ENCODE measurements at places on chromosomes 2 and 18.
A peak's percentile ranks its signal among the peaks of the same experiment; 100 is the strongest.

DNA sequence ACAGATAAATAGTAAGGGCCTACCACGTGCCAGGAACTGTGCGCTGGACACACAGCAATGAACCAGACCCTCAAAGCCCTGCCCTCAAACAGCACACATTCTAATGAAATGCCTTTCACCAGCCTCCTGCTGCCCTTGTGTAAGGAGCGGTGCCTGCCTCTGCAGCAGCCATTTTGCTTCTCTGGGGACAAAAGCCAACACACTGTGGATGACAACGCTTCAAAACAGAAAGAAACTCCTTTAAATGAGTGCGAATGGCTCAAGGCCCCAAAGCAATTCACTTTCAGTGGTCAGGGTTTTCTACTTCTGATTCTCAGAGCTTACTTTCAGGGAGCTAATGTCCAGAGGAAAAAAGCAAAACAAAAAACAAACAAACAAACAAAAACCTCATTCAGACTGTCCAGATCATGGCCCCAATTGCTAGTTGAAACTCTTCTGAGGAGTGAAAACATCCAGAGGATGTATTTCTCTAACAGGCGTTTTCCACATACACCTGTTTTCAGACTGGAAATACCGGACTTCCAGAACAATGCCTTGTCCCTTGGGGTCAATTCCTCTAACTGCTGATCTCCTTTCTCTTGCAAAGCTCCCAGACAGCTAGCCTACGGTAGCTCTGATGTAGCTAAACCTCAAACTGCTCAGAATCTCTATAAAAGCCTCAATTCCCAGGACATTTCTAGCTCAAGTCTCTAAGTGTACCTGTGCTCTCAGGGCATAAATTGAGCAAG lies 323.3 kb upstream of the ZNF521 start:
- DNase-seq, result no peak

DNA sequence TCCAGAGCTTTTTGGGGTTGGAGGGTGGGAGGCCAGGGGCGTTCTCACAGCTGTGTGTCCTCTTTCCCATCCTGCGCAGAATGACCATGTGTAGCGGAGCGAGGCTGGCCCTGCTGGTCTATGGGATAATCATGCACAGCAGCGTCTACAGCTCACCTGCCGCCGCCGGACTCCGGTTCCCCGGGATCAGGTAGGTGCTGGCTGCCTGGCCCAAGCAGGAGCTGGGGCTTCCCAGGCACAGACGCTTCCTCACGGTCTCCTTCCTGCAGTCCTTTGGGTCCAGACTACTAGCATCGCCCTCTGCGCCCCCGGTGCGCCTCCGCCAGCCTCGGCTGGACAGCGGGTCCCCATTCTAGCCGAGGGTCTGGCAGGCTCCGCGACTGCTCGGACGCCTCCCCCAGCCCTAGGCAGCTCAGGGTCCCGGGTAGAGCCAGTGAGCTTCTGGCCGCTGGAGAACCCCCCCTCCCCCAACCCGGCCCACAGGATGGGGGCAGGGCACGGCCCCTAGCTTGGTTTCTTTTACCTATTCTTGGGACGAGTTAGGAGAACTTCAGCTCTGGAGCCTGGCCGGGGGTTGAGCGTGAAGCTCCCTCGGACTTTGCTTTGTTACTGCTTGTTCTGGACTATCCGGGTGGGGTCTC lies 756 bp downstream of the ADCYAP1 start:
- DNase-seq, result no peak

- no peak for DNase-seq
Observed at GRCh38 chr2:72797740-72798139, 28.1 kb downstream of the EXOC6B start.

- no peak for DNase-seq
Observed at GRCh38 chr2:127658641-127659407, 12.9 kb downstream of the GPR17 start.

DNA sequence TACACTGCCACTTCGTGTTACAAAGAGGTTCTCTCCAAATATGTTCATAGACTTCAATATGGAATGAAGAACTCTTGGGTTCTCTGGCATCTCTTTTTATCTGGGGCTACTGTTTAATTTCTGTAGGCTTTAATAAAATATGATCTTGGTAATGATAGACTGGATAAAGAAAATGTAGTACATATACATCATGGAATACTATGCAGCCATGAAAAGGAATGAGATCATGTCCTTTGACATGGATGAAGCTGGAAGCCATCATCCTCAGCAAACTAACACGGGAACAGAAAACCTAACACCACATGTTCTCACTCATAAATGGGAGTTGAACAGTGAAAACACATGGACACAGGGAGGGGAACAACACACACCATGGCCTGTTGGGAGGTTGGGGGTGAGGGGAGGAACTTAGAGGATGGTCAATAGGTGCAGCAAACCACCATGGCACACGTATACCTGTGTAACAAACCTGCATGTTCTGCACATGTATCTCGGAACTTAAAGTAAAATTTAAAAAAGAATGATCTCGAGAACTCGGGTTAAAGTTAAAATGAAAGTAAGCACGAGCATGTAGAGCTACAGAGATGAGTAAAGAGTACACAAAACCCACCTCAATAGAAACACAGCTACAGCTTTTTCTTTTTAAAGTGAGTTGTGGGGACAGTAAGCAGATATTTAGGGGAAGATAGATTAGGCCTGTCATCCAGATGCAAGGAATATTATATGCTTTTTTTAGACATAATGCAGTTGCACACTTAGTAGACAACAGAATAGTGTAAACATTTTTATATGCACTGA lies 102.3 kb downstream of the SGPP2 start:
- DNase-seq, result no peak

GRCh38 chr18:57275111-57275510 lies 77.2 kb upstream of the ST8SIA3 start:
- no peak for DNase-seq

GRCh38 chr2:86790134-86790675 lies 508 bp downstream of the CD8A start:
- DNase-seq, result no peak

DNA sequence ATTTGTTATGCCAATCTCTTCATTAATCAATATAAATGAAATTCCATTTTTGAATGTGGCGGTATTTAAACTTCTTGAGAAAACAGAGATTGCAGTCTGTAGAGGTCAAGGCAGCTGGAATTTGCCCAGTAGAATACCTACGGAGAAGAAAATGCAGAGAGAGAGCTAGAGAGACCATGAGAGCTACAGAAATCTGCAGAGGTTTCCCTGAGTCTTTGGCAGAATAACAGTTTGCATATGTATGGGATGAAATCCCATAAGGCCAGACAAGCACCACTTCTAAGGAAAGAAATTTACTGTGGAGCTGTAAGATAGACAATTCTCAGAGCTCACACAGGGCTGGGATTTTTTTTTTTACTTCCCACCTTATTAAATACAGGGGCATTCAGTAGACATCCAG lies 23.6 kb upstream of the TMEFF2 start:
- DNase-seq, result no peak

GRCh38 chr2:110994250-110994961 lies 126.3 kb upstream of the BCL2L11 start:
- peak; percentile 90 for DNase-seq

- no peak for DNase-seq
Observed at GRCh38 chr18:4658804-4659203, 203.7 kb upstream of the DLGAP1 start.

- DNase-seq, result no peak
Observed at GRCh38 chr18:58566556-58567292, 62.2 kb downstream of the ALPK2 start.

DNA sequence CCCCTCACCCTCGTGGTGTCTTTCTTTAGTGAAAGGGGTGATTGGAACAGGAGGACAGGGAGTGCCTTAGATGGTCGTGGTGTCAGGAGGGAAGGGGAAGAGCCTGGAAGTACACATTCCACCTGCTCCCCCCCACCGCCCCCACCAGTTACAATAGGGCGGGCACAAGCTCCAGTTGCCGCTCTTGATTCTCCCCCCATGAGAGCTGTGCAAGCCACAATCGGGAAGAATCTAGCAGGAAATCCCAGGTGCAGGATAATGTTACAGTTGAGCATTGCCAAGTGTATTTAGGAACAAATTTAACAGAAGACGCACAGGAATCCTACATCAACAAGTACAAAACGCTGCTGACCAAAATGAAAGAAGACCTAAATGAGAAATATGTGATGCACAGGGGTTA lies 73.6 kb downstream of the ASAP2 start:
- no peak for DNase-seq

- DNase-seq, result no peak
Observed at GRCh38 chr2:25294573-25295462, 46.9 kb downstream of the DNMT3A start.

- DNase-seq, result no peak
Observed at GRCh38 chr2:205660521-205661124, 21.7 kb upstream of the NRP2 start.

DNA sequence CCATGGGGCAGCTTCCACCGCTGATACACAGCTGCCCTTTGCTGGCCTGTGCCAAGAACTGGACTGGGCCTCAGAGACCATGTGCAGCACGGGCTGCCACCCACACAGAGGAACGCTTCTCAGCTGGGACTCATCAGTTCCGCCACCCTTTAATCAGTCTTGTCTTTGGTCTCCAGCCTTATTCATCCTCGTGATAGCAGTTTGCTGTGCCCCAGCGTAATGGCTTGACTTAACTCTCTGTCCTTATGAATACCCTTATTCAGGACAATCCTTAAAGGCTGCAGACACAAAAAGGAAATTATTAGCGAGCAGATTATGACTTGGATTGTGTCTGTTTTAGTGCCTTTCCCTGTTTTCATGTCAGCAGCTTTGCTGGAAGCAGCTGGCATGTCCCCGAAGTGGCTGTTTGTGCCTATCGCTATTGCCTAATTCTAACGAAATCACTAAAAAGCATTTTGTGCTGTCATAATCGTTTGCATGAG lies 108.9 kb upstream of the DAPL1 start:
- no peak for DNase-seq

- DNase-seq, result no peak
Observed at GRCh38 chr2:119289093-119289492, 65.5 kb downstream of the STEAP3 start.

DNA sequence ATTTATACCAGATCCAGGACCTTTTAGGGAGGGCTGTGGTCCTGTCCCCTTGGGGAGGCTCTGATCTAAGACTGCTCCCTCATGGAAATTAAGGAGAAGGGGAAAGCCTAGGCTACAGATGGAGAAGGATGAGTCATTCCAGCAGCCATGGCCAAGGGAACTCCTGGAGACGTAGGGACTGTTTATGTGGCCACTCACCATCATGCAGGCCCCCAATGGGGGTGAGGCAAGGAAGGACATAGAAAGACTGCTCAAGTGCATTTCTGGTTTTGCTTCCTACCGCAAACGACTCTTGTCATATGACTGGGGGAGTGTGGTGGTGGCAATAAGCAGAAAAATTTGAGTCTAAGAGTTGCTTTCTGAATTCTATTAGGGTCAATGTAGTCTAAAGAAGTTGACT lies 54.0 kb upstream of the CYP1B1 start:
- peak; percentile 80 for DNase-seq

- DNase-seq, result no peak
Observed at GRCh38 chr18:76619621-76620315, 124.7 kb upstream of the ZNF516 start.

GRCh38 chr2:218187296-218188015 lies 20.7 kb upstream of the CXCR1 start:
- no peak for DNase-seq

DNA sequence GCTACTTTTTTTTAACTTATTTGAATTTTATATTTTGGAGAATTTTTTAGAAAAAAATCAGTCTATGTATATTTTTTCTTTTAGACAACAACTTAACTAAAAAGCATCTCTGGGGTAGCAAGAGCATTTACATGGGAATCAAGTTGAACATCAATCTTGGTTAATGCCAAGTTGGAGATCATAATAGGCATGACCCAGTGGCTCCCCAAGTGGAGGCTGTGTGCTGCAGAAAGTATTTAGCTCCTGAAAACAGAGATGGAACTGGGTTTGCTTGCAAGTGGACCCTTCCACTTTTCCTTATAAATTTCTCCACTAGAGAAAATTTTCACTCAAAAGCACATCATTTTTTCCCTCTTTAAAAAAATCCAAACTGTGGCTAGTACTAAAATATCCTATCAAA lies 23.9 kb upstream of the CAVIN2 start:
- no peak for DNase-seq

DNA sequence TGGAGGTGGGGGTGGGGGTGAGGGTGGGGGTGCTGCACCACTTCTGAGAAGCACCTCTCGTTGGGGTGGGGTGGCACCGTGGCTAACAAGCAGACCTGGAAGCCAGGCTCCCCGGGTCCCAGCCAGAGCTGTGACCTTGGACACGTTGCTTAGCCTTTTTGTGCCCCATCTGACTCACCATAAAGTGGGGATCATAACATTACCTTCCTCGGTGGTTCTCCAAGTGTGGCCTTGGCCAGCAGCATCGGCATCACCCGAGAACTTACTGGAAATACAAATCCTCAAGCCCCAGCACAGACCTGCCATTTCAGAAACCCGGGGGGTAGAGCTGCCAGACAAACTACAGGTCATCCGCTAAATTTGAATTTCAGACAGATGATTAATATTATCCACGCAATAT lies 58.7 kb upstream of the SLC66A3 start:
- DNase-seq, result no peak

GRCh38 chr2:170216981-170217380 lies 39.0 kb downstream of the MYO3B start:
- DNase-seq, result no peak

GRCh38 chr2:109369671-109370191 lies 240.7 kb downstream of the SH3RF3 start:
- no peak for DNase-seq

DNA sequence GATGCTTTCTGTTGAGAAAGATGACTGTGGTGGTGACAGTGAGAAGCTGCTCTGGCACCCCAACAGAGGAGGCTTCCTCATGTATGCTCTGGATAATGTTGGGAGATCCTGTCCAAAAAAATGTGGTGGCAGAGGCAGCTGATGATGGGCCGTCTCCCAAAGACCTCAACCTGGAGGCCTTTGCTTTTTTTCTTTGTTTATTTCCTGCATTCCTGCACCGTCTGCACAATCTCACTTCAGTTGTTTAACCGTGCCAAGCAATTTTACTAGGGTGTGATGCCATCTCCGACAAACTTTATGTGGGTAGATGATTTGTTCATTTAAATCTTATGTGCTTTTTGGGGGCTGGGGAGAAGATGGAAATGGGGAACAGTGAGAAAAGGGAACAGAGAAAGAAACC lies 62.2 kb upstream of the IGFBP5 start:
- DNase-seq, result no peak

DNA sequence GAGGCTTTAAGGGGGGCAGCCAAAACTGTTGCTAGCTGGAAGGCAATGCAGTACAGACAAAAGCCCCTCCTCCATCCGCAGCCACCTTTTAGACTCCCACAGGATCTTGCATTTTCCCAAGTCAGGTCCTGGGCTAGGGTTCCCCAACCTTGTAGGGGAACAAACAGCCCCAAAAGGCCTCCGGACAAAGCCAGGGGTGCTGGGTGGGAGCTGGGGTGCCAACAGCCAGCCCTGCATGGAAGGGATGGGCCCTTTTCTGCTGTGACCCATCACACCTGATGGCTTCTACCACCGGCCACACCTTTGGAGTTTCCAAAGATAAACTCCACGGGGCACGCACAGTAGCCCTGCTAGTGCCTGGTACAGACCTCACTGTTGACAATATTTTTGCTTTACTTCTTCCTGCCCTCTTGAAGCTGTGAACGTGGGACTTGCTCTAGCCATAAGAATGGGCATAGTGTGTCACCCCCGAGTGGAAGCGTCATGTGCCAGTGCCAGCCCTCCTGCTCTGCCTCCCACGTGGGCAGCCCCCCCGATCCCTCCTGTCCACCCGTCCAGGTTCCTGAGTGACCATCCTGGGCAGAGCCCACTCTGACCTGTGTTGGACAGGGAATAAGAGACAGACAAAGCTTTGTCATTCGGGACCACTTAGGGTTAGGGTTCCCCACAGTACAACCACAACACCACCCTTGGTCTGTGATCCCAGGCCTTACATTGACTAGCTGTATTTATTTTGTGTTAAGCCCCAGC lies 18.8 kb downstream of the TUBB6 start:
- DNase-seq, result no peak

GRCh38 chr2:85734942-85735608 lies 18.7 kb upstream of the ATOH8 start:
- DNase-seq, result no peak
